Left colon (tissue), 2 donors: ENCODE measurements at places on chromosomes 5 and 9.

DNA sequence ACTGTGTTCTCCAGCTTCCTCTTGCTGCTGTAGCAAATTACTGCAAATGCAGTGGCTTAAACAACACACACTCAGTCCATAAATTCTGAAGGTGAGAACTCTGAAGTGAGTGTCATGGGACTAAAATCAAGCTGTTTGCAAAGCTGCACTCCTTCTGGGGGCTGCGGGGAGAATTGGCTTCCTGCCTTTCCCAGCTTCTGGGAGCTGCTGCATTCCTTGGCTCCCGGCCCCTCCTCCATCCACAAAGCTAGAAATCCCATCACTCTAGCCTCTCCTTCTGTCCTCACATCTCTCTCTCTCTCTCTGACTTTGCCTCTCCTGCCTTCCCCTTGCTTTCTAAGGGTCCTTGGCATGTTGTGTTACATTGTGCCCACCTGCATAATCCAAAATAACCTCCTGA lies 14.2 kb upstream of the MED10 start:
- DNase-seq: no peak

DNA sequence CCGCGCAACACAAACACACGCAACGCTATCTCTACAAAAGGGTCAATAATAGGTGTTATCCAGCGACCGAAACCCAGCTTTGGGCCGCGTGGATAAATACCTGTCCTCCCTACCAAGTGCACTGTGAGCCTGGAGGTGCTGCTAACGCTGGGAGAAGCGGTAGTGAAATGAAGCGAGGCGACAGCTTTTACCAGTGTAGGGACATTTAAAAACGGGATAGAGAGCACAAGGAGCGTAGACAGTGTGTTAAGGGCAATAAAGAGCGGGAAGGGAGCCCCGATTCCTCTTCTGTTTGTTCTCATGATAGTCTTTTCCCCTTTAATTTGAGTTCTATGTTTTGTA lies 421 bp upstream of the DEPDC1B start:
- no peak for DNase-seq

- DNase-seq: peak; percentile 40
These were observed 453 bp downstream of the CPEB4 start for GRCh38 chr5:173888473-173889131.

DNA sequence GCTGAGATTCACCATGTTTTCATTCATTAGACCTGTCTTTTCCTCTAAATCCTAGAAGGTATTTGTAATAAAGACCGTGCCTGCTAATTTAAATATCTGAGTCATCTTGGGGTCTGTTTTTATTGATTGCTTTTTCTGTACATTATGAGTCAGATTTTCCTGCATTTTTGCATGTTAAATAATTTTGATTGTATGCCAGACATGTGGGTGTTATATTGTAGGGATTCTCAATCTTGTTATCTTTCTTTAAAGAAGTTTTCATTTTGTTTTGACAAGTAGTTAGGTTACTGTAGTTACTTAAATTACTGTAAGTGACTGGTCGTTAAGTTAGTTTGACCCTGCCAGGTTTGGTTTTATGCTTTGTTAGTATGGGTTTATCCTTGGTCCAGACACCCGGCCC lies 35.1 kb downstream of the EXOSC2 start:
- DNase-seq: no peak

GRCh38 chr9:137167747-137168572 lies 1.9 kb downstream of the LRRC26 start:
- peak; percentile 81 for DNase-seq
